ENCODE measurements at places on chromosomes 5 and 9.

- peak; percentile 37 for DNase-seq
Observed at GRCh38 chr5:142053426-142054151, 40.8 kb upstream of the GNPDA1 start.

GRCh38 chr9:69834591-69835184 lies 14.1 kb downstream of the CFAP95 start:
- no peak for DNase-seq

- no peak for DNase-seq
Observed at GRCh38 chr5:69248019-69248418, 13.3 kb downstream of the CDK7 start.

GRCh38 chr5:26579712-26580111 lies 458.7 kb downstream of the CDH9 start:
- no peak for DNase-seq

GRCh38 chr5:91211997-91212713 lies 171.0 kb downstream of the ARRDC3 start:
- no peak for DNase-seq

DNA sequence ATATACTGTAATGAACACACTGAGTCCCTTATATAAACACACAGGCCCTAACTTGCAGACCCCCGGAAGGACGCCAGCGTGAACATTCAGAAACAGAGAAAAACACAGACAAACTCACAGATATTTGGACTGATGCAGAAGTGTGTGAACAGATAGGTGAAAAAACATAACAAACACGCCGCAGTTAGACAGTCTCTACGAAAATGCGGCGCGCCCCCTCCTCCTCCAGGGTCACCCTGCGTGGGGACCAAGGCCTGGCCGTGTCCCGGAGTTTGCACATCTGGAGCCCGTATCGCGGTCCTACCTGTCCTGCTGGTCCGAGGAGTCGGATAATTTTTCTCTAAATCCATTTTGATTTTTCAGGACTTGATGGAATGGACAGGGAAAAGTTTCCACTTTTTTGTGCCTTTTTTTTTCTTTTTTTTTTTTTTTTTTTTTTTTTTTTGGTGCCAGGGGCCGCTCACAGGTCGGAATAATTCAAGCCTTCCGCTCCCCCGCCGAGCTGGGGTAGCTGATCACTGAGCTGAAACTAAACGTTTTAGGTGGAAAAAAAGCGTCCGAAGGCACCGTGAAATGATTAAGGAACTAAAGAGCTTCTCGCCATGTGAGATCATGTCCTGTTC lies at the start of gene PAX5:
Gene PAX5, minus strand, starts transcription at position 587 of the 623 bp plus-strand sequence. Its CDS starts 237 bp downstream, at position 350.
- DNase-seq: no peak

- no peak for DNase-seq
Observed at GRCh38 chr5:539469-540070, 15.3 kb upstream of the SLC9A3 start.

DNA sequence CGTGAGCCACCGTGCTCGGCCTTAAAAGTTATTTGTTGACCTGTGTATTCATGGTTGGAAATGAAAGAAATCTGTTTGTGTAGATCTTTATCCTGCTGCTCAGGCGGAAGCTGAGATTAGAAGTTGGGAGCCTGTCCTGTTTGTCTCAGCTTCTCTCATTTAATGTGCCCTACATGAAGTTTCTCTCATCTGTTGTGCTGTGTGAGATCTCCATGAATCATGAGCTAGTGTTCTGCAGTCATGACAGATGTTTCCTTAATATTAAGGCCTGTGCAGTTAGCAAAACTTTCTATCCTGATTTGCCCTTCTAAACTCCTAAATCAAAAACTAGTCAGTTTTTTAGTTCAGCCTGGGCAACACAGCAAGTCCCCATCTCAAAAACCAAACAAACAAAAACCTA lies 59.5 kb downstream of the FAM78A start:
- DNase-seq: no peak

DNA sequence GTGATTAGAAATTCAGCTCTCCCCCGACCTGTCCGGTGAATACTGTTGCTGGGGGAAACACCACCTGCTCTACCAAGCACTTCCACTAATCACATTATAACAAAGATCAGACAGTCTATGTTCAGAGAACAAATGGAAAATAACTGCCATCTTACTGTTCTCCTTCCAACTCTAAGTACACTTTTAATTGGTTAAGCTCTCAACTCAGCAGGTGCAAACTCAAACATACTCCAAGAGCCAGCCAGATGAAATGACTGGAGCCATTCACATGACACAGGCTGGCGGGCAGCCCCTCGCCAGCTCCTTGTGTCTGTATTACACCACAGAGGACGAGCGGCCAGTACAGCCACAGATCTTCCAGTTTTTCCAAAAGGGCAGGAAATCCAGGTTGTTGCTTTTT lies 16.1 kb downstream of the LIFR start:
- peak; percentile 74 for DNase-seq
